ENCODE measurements at places on chromosomes 16 and 17.

DNA sequence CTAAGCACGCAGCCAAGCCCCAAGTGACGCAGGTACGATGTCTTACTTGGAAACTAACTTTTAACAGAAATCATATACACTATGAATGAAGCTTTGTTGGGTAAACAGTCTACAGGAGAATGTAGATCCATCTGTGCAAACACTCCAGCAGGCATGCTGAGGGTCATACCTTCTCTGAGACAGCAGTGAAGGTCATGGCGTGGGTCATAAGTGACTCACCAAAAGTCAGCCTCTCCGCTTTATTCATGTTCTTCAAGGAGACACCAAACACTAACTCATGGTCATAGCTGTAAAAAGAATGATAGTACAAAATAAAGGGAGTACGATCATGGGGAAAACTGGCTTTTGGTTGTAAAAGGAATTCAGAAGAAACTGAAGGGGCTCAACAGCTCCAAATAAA, 20.6 kb downstream of the BLMH start:
- no peak for DNase-seq

GRCh38 chr17:63573634-63574033, 23.4 kb downstream of the DCAF7 start:
- DNase-seq = no peak

- DNase-seq = no peak
Observed at GRCh38 chr17:61132524-61132923, 267.1 kb upstream of the TBX2 start.

GRCh38 chr16:23274968-23275367, 27.1 kb upstream of the SCNN1B start:
- no peak for DNase-seq

DNA sequence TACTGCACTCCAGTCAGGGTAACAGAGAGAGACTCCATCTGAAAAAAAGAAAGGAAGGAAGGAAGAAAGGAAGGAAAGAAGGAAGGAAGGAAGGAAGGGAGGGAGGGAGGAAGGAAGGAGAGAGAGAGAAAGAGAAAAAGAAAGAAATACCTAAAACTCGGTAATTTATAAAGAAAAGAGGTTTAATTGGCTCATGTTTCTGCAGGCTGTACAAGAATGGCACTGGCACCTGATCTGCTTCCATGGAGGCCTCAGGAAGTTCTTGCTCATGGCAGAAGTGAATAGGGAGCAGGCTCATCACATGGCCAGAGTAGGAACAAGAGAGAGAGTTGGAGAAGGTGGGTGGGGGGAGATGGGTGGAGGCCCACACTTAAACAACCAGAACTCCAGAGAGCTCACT, 215.2 kb upstream of the IRX3 start:
- DNase-seq = no peak

DNA sequence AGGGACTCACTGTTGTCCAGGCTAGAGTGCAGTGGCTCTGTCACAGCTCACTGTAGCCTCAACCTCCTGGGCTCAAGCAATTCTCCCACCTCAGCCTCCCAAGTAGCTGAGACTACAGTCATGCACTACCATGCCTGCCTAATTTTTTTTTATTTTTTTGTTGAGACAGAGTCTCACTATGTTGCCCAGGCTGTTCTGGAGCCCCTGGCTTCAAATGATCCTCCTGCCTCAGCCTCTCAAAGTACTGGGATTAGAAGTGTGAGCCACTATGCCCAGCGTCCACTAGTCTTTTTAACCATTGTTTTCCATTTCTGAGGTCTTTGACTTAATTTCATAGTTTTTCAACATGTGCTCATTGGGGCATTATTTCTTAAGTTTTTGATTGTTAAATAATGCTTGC, 13.5 kb downstream of the NSRP1 start:
- DNase-seq = no peak

DNA sequence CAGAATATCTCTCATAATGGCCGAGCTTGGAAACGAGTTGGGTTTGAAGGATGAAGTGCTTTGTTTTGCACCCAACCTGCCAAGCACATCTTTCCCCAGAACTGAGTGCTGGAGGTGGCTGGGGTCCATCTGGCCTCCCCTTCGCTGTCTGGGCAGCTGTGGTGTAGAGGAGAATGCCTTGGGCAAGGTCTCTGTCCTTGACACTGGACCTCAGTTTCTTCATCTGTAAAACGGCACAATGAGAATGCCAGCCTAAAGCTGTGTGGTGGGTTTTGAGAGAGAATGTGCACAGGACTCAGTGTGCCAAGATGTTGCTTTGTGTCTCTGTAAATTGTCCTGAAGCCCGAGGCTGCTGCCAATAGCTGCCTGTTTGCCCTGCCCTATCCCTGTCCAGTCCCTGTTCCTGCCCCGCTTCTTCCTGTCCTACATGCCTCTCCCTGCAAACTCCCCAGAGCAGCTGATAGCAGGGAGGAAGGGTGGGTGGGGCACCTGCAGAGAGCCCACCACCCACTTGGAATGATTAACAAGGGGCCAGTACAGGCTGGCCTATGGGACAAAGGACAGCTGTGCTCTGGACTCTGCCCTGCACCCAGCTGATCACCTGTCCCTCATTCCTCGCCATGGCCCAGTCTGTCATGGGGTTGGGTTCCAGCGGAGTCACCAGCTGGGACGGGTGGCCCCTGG, 15.3 kb downstream of the LASP1 start:
- no peak for DNase-seq

DNA sequence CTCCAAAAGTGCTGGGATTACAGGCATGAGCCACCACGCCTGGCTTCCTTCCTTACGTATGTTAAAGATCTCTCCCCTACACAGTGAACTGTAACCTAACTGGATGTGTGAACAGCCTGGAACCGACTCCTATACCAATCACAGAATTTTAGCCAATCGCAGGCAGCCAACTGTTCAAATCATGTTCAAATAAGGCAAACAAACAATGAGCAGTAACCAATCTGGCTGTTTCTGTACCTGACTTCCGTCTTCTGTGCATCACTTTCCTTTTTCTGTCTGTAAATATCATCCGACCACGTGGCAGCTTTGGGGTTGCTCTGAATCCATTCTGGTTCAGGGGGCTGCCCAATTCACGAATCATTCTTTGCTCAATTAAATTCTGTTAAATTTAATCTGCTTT, 27.5 kb downstream of the TEKT5 start:
- no peak for DNase-seq
